ENCODE measurements at places on chromosomes 5 and 9. TPM values are rescaled to one million over a fixed set of nuclear protein-coding genes. Genes with fewer than 3 reads are reported as not detected.

Gene FCN2
- 0.22 TPM for polyA plus RNA-seq

- peak; percentile 47 for DNase-seq
These were observed 2.1 kb downstream of the ECPAS start for GRCh38 chr9:111481885-111482636.

Gene SLC36A2
- not detected for polyA plus RNA-seq

- peak; percentile 69 for DNase-seq
These were observed 17.6 kb upstream of the UBE2D2 start for GRCh38 chr5:139543423-139543991.

Gene OTULINL
- 24.2 TPM for polyA plus RNA-seq
